ENCODE measurements at places on chromosomes 4 and X.

DNA sequence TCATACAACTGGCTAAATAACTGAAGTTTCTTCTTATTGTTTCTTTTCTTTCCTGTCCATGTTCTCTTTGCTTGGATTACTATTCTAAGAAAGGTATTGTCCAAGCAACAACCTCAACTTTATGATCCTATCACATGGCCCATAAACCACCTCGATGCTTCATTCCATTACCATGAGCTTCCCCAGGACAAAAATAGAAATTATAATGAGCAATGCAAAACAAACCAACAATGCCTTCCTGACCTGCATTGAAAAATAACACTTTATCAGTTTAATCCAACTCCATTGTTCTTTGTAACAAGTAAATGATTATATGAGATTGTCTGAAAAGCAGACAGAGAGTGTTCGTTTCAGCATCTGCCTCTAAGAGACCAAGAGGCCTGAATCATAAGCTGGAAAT lies 148.8 kb downstream of the HS6ST2 start:
- DNase-seq: no peak

DNA sequence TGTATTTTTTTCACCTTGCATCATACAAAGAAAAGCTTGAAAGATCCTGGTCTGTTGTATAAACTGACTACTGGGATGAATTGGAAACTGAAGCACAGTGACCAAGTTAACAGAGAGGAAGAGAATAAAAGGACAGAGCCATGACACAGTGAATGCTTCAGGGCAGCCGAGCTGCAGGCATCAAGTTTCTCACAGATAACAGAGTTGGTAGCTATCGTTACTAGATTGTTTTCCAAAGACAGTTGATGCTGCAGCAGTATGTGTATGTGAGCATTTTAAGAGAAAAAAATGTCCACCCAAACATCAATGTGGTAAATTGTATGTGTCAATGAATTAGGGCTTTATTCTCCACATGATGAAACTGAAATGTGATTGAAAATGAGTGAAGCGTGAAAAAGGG lies 1032.7 kb downstream of the ADGRL3 start:
- DNase-seq: peak; percentile 21

- DNase-seq: no peak
Observed at GRCh38 chrX:44344194-44344593, 722 bp upstream of the EFHC2 start.

DNA sequence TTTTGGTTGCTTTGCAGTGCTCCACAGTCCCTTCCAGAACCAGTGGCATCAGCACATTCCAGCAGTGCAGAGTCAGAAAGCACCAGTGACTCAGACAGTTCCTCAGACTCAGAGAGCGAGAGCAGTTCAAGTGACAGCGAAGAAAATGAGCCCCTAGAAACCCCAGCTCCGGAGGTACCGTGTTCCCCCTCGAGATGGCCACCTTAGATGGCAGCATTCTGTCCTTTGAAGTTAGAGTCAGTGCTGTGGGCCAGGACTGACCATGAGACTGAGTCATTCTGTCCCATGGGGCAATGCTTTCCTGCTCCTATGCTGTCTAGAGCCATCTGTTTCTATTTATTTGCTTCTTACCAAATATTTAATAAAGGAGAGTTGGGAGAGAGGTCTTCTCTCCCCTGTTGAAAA lies 112.3 kb downstream of the KLHL8 start:
- no peak for DNase-seq

DNA sequence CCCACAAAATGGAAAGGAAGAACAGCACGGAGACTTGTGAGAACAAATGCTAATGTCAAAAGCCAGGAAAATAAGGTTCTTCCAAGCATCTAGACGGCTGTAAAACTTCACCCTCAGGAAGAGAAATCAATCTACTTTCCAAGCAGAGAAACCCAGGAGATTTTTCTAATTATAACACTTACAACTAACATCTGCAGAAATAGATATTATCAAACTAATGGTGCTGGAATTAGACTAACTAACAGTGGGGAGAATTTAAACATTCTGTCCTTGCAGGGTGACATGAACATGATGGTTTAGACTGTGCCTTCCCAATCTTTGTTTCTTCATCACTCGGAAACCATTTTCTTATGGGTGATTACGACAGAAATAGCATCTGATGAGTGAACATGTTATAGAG lies 40.3 kb downstream of the SOD3 start:
- no peak for DNase-seq

DNA sequence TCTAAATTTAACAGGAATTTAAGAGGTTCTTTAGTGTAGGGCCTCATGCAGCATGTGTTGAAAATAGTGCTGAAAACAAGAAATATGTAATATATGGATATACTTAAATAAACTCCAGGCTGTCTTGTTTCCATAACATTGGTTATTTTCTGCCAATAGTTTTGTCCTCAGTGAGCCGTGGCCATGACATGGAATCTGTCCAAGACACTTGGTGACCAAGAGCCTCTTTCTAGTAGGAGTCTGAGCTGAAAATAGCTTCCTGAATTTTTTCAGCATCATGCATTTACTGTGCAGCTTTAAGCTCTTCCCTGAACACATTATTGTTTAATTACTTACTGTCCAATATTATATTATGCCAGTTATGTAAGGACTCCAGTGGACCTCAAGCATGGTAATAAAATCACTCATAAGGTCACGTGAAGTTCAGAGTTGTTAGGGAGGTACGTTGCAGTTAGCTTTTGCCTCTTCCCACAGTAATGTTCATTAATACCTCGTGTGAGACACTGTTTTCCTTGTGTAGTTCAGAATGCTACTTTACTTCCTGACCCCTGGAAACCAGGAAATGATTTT lies 488.2 kb downstream of the GRID2 start:
- no peak for DNase-seq

DNA sequence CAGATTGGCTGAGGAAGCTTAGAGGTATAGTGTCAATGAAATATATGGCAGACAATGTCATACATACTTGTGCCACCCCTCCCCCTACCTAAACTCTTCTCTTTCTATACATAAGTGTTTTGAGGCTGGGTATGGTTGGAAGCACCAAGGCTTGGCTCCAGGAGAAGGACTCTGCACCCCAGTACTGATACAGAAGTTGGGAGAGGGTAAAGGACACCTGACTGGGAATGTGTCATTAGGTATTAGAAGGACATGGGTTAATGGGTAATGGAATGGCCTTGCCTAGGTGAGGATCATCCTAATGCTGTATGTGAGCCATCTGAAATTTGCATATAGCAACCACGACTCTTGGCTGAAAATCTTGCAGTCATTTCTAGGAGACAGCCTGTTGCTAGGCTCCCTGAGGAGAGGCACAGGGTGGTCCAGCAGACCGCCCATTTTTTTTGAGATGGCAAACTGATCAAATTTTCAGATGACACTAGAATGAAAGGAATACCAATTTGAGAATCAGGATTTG lies 26.8 kb upstream of the AP1S2 start:
- DNase-seq: no peak

DNA sequence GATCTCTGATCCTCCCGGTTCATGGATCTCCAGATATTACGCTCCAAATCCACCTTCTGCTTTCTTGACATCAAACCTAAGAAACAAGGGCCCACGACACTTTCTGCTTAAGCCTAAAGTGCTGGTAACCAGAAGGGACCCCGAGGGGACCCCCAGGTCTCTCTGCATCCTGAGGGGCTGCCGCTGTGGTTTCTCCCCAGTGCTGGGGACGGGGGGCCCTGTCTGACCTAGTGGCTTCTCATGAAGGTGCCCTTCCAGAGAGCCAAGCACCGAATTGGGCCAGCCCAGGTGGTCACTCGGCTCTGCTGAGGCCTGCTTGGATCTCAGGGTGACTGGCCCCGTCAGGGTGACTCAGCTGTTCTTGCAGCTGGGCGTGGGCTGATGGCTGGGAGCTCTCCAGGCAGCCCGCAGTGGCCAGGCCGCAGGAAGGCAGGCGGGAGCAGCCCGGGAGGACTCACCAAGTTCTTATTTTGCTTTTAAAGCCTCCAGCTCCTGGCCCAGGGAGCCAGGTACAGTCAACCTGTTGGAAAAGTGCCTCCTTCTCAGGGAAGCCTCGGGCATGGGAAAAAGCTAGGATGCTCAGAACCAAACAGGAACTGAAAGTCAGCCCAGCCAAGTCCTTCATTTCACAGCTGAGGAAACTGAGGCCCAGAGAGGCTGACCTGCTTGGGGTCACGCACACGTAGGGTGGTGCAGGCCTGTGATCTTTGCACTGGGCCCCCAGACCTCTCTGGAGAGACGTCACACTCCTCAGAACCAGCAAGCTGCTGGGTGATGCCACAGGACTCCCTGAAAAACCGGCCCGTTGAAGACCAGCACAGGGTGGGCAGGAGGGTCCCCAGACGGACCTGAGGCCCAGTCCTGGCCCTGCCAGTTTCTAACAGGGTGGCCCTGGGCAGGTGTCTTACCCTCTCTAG lies 16.7 kb downstream of the BLOC1S4 start:
- no peak for DNase-seq

DNA sequence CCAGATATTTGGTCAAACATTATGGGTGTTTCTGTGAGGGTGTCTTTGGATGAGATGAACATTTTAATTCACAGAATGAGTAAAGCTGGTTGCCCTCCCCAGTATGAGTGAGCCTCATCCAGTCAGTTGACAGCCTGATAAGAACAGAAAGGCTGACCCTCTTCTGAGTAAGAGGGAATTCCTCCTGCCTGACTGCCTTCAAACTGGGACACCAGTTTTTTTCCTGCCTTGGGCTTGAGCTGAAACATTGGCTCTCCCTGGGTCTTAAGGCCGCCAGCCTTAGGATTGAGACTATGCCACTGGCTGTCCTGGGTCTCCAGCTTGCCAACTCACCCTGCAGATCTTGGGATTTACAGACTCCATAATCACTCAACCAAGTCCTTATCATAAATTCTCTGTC lies 14.5 kb upstream of the MAML3 start:
- no peak for DNase-seq

GRCh38 chr4:147846318-147847155 lies 114.6 kb downstream of the ARHGAP10 start:
- DNase-seq: no peak

DNA sequence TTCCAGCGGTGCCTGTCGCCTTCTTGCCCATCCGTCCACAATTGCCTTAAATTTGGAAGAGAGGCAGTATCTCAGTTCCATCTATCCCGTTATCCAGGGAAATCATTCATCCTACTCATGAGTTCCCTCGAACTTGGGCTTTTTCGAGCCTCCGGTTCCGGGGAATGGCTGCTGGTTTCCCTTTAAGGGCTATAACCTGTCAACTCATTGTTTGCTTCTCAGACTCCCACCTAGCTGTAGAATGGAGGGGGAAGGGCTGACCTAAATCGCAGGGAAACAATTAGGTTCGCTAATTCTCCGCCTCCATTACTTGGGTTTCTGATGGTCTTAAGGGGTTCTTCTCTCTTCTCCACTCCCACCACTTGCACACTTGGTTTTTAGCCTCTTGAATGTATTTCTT lies 1.2 kb downstream of the UCHL1 start:
- no peak for DNase-seq

DNA sequence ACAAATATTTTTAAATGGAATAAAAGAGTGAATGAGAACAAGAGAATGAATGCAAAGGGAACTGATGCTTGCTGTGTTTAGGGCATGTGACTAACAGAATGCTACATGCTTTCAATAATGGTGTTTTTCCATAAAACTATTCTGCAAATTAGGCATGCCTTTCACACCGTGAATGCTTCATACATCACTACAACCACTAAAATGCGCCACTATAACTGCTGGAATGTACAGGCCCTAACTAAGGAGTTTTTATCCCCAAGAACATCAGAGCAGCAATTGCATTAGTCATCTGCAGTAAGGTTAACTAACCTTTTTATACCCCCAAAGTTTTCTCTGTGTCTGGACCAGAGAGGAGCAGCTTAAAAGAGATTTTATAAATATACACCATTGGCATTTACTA lies 190.4 kb downstream of the ARAP2 start:
- no peak for DNase-seq

GRCh38 chrX:132033166-132033565 lies 10.1 kb downstream of the STK26 start:
- no peak for DNase-seq

DNA sequence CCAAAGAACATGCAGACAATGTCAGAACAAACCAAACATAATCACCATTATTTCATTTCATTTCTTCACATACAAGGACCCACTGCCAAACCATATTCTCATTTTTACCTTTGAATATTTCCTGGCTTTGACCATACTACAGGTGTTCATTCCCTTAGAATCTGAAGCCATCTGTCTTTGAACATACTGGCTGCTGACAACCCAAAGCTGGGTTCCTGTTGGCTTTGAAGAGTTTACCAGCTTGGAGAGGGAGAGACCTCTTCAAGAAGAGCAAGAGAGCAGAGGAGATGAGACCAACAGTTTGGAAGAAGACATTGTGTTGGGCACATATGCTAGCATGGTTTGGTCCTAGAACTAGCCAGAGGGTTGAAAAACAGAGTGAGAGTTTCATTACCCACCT lies 145.6 kb upstream of the KCNIP4 start:
- no peak for DNase-seq

DNA sequence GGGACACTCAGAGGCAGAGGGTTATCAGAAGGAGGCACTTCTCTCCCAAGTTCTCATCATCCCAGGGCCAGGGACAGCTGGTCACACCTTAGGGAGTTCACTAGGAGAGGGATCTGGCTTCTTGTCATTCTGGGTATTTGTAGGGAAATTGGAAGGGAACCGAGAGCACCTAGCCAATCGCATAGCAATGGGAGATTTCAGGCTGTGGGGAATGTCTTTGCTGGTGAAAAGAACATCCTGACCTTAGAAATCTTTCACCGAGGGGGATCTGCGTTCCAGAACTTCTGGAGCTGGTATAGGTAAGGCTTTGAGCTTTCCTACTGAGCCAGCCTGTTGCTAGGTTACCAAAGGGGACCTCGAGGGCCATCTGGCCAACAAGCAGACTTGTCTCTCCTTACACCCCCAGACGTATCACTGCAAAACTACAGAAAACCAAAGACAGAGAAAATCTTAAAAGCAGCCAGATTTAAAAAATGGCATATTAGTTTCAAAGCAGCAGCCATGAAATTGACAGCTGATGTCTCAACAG lies 6.8 kb downstream of the HTT-AS start:
- DNase-seq: no peak

GRCh38 chr4:25863831-25864418 lies 1.1 kb upstream of the SEL1L3 start:
- DNase-seq: no peak

DNA sequence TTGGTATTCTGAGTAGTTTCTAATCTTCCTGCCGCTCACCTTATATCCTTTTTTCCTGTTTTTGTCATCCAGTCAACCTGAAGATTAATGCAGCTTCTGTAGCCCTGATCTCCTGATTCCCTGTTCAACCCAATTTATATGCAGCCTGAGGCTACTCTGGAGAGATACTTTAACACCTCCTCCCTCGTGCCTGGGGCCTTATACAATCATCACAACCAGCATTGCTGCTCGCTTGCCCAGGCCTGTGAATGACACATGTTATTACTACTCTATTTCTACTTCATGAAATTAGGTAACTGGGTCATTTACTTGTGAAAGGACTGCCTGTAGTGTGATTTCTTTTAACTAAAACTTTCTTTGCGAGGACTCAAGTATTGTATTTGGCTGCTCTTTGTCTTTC lies 33.7 kb upstream of the WDR17 start:
- DNase-seq: no peak

GRCh38 chr4:118059397-118059796 lies 25.1 kb downstream of the NDST3 start:
- no peak for DNase-seq

All from renal pelvis (tissue), 12 donors.